ENCODE measurements at places on chromosomes 6 and 20. TPM values are rescaled to one million over a fixed set of nuclear protein-coding genes. Genes with fewer than 3 reads are reported as not detected.

GRCh38 chr6:107668743-107669474 is 155.2 kb downstream of the SCML4 start:
- H3K27me3 ChIP-seq, result no peaks in the 10 kb centered on the region
- H3K36me3 ChIP-seq, result no peaks in the 10 kb centered on the region
- no peak overlapping the region for H3K4me3 ChIP-seq
- no peak overlapping the region for H3K27ac ChIP-seq

The BLCAP gene
- 55.8 TPM for polyA plus RNA-seq

GRCh38 chr6:77620278-77620882 is 32.5 kb upstream of the MEI4 start:
- H3K36me3 ChIP-seq, result no peaks in the 10 kb centered on the region
- H3K4me1 ChIP-seq, result no peaks in the 10 kb centered on the region
- DNase-seq, result peak; percentile 9
- H3K27me3 ChIP-seq, result no peaks in the 10 kb centered on the region
- H3K27ac ChIP-seq, result no peak overlapping the region

- H3K4me3 ChIP-seq, result peak overlapping the region; percentile 89
- H3K27me3 ChIP-seq, result no peaks in the 10 kb centered on the region
- H3K27ac ChIP-seq, result peak overlapping the region; percentile 14
- H3K4me1 ChIP-seq, result peaks cover 20% of the 10 kb centered on the region
Observed at GRCh38 chr6:37698264-37699137, 818 bp upstream of the MDGA1 start.

GRCh38 chr6:73203098-73203497 is 22.2 kb downstream of the KHDC1L start:
- H3K27me3 ChIP-seq, result no peaks in the 10 kb centered on the region
- H3K4me3 ChIP-seq, result no peak overlapping the region
- H3K36me3 ChIP-seq, result no peaks in the 10 kb centered on the region
- H3K4me1 ChIP-seq, result no peaks in the 10 kb centered on the region

GRCh38 chr6:157605484-157605883 is 217.6 kb upstream of the SNX9 start:
- no peaks in the 10 kb centered on the region for H3K27me3 ChIP-seq
- no peak overlapping the region for H3K4me3 ChIP-seq
- H3K27ac ChIP-seq, result no peak overlapping the region
- no peaks in the 10 kb centered on the region for H3K36me3 ChIP-seq

DNA sequence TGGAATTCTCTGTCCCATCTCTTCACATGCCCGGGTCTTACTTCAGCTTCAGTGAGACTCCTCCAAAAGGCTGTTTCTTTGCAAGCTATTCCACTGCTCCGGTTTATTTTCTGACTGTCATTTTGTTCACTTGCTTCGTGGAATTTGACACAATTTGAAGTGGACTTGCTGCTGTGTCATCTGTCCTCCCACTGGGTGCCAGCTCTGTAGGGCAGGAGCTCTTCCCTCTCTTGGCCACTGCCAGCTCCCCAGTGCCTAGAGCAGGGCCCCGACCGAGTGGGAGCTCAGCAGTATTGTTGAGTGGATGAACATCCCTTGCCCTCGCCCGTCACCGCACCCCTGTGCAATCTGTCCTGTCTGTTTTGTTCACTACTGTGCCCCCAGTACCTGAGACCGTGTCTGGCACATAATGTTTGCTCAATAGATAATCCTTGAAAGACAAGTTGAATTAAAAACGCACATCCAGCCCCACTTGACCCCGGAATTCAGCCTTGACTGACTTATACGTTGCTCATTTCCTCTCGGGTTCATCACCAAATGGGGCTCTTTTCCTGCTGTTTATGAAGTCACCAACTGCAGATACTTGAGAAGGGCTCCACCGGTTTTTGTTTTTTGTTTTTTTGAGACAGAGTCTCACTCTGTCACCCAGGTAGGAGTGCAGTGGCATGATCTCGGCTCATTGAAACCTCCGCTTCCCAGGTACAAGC is 170.3 kb upstream of the KCNG1 start:
- H3K27me3 ChIP-seq, result no peaks in the 10 kb centered on the region
- H3K4me3 ChIP-seq, result no peak overlapping the region
- DNase-seq, result no peak
- H3K27ac ChIP-seq, result no peak overlapping the region
- H3K4me1 ChIP-seq, result peaks cover 8% of the 10 kb centered on the region

DNA sequence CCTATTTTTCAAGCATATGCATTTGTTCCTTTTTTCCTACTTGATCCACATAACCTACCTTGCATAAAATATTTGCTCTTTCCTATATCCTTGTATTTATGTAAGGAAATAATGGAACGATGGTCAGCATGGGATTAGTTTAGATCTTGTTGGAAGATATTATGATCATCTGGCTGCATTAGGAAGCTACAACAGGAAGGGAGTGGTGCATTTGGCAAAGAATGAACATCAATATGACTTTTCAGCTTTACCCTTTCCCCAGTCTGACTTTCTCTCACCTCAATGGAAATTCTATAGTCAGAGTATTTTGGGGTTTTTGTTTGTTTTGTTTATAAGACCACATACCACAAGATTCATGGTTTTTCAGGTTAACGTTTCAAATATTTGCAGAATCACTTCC is 66.0 kb downstream of the HS3ST5 start:
- no peaks in the 10 kb centered on the region for H3K36me3 ChIP-seq
- DNase-seq, result no peak
- H3K4me1 ChIP-seq, result no peaks in the 10 kb centered on the region
- no peaks in the 10 kb centered on the region for H3K27me3 ChIP-seq

The PARD6B gene
- 0.49 TPM for polyA plus RNA-seq

The HLA-DRA gene
- not detected for polyA plus RNA-seq

- H3K27me3 ChIP-seq, result no peaks in the 10 kb centered on the region
- DNase-seq, result no peak
- peak overlapping the region; percentile 48 for H3K4me3 ChIP-seq
Observed at GRCh38 chr6:128882560-128882959, 378 bp upstream of the LAMA2 start.

- no peaks in the 10 kb centered on the region for H3K27me3 ChIP-seq
- H3K36me3 ChIP-seq, result no peaks in the 10 kb centered on the region
- DNase-seq, result peak; percentile 99
- H3K4me1 ChIP-seq, result peaks cover 15% of the 10 kb centered on the region
Observed at GRCh38 chr20:3173610-3174441, 477 bp upstream of the LZTS3 start.

The SOX4 gene
- 5.5 TPM for polyA plus RNA-seq

The DUSP15 gene
- polyA plus RNA-seq, result 5.4 TPM
